Stimulated activated CD4-positive, alpha-beta T cell treated with anti-CD3 and anti-CD28 coated beads, Interleukin-1b, Interleukin-23, amount 100 ng/mL, for 4 hours (primary cell): ENCODE measurements at places on chromosomes 11 and 22.

DNA sequence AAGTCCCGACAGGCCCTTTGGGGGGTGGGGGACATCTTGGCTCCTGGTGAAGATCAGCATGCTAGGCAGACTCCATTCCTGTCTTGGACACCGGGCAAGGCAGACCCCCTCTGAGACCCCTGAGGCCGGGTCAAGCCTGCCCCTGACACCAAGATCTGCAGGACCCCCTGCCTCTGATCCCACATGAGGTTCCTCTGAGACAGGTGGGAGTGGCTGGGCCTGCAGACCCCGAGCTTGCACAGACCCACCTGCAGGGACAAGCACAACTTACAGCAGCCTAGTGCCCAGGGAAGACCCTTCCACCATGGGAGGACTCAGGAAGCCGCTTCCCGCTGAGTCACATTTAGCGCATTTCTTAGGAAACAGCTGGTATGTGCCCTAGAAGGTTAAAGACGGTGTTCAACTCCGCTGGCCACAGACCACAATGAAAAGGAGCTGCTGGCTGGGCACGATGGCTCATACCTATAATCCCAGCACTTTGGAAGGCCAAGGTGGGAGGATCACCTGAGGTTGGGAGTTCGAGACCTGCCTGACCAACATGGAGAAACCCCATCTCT is 15.5 kb downstream of the ARVCF start:
- no peak for DNase-seq

DNA sequence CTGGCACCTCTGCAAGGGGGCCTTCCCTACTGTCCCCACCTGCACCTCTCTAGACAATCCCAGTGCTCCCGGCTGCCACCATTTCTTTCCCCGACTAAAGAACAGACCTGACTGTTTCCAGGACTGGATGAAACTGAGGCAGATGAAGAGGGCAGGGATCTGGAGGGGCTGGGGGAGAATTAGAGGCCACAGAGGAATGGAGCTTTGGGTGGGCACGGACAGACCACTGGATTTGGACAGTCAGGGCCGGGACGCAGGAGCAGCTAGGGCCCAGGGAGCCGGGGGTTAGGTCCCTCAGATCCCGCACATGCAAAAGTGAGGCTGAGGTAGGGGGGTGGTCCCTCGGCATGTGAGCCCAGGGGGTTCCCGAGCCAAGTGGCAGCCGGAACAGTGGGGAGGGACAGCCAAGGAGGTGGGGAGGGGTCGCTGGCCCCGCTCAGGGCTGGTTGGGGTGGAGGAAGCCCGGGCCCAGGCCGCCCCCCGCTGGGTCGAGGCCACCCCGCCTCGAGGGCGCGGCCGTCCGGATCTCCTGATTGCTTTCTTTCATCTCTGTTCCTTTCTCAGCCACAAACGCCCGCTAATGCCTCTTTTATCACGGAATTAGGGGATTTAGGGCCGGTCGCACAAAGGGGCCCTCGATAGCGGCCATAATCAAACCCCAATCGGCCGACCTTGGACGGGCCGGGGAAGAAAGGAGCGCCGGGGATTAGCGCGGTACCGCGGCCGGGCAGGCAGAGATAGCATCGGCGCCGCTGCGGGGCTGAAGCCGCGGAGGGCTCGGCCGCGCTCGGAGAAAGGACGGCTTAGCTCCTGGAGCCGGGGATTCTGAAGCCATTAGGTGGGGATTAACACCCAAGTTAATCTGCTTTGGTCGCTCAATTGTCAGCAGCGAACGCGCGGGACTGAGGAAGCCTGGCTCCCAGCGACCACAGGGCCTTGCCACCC is 9.3 kb downstream of the SLC25A1 start:
- DNase-seq, result no peak

DNA sequence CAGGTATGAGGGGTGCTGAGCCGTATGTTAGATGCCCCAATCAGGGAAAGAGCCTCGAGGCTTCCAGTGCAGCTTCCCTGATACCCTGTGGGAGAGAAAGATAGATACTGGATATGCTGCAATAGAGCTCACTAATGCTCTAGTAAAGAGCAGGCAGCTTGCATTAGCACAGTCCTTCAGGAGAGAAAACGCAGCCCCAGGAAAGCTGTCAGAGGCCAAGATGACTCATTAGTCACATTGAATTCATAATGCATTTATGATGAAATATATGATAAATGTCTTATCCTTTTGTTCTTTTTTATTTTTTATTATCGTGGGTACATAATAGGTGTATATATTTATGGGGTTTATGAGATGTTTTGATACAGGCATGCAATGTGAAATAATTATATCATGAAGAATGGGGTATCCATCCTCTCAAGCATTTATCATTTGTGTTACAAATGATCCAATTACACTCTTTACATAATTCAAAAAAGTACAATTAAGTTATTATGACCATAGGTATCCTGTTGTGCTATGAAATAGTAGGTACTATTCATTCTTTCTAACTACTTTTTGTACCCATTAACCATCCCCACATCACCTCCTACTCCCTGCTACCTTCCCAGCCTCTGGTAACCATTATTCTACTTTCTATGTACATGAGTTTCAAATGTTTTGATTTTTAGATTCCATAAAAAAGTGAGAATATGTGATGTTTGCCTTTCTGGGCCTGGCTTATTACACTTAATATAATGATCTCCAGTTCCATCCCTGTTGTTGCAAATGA is 94.5 kb upstream of the TOP3B start:
- DNase-seq, result no peak

DNA sequence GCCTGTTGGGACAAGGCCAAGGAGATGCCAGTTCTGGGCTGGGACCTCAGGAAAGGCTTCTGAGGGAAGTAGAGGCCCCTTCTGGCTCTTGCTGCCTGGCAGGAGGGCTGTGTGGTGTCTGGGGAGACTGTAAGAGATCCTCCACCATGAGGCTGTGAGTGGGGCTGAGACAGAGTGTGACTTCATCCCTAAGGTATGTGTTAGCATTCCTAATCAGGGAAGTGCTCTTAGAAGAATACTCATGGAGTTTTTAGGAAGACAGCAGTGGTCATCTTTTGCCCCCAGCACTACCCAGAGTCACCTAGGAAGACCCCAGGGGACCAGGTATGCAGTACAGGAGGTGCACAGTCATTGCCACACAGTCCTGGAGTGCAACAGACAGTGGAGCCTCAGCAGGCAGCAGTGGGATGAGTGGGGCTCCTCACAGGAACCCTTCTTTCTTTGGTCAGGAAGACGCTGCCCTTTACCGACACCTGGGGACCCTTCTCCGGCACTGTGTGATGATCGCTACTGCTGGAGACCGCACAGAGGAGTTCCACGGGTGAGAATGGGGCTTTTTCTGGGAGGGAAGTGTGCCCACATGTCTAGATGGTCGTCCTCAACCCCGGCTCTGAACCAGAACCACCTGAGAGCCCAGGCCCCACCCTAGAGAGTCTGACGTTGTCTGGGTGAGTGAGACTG is 2.8 kb downstream of the RIC8A start:
- no peak for DNase-seq

DNA sequence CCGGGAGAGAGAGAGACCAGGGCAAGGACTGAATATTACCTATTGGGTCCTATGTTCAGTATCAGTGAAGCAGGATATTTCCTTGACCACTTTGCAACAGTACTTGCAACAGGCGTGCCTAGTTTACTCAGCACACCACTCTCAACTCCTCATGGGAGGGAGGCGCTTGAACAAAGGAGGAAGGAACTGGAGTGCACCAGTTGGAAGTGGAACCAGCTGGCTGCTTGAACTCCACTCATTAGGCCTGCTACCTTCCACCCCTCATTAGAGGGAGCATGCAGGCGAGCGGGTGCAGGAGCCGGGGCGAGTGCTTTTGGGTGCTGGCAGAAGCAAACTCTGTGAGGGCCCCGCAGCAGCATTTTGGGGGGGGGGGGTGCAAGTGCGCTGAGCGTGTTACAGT is 1369.6 kb upstream of the RAG2 start:
- DNase-seq, result no peak

GRCh38 chr11:69442012-69442806 is 39.3 kb upstream of the LINC01488 start:
- no peak for DNase-seq

GRCh38 chr22:42808521-42808920 is 48.6 kb downstream of the ARFGAP3 start:
- no peak for DNase-seq

GRCh38 chr11:79415411-79415810 is 25.4 kb downstream of the TENM4 start:
- no peak for DNase-seq

- DNase-seq, result no peak
Measured at GRCh38 chr11:125777309-125777708, 1.3 kb downstream of the PATE2 start.

- no peak for DNase-seq
Measured at GRCh38 chr11:78688460-78688859, 113.8 kb upstream of the NARS2 start.

DNA sequence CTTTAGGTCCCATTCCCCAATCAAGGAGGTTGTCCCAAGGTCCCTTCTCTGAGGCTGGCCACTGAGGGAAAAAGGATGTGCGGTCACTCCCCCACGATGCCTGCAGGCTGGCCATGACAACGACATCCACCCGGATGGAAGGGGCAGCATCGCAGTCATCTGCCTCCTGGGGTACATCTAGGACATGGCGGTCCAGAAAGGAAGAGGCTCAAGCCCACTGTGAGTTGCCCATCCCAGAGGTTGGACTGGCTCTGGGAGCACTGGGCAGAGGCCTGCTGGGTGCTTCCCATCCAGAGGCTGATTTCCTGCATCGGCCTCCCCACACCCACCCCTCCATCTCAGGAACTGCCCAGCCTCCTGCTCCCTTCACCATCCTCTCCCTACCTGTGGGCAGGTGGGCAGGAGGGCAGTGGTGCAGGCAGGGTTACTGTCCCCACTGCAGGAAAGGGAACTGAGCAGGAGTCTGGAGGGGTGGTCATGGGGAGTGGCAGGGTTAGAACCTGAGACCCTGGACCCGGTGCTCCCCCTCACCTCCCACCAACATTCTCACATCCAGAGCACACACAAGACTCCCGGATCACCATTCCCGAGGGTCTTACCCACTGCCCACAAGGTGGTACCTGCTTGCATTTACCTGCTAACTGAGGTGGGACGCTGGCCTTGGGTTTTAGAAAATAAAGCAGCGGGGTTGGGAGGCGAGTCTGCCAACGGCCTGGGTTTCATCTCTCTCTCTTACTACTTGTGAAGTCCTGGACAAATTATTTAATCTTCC is 4.4 kb downstream of the RCE1 start:
- no peak for DNase-seq

- peak; percentile 73 for DNase-seq
Measured at GRCh38 chr11:64767344-64768299, 7.8 kb upstream of the PYGM start.

- DNase-seq, result no peak
Measured at GRCh38 chr11:47337229-47337924, 15.1 kb downstream of the MYBPC3 start.

DNA sequence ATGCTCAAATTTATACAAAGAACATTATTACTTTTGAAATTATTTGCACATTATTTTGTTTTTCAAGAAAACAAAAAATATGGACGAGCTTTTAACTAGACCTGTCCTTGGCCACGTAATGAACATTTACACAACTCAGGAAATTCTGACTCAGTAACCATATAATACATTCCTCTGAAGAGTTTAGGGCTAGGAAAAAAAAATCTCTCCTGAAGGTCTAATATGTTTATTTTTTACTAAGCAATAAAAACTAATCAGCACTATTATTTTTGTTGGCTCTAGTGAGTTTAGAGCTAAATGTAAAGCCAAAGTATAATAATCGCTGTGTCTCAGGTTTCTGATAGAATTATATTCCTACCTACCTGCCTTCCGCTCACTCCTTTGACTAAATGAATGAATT is 187.5 kb downstream of the SWAP70 start:
- DNase-seq, result no peak

- no peak for DNase-seq
Measured at GRCh38 chr11:65211293-65212105, 29.8 kb downstream of the CAPN1 start.

DNA sequence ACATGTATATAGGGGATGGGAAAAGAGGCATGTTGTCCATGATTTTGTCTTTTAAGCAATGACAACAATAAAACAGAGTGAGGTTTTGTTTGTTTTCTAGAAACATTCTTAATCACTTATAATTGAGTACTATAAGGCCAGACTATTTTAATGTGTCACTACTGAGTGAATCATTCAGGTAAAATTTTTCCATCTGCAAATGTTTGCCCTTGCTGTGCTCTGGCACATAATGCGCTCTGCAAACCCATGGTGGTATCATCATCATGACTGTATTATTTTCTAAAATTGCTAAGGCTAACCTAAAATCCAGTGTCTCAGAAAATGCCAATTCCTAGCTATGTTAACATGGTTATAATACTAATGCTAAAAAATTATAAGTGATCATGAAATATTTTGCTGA is 261.2 kb downstream of the CADM1 start:
- no peak for DNase-seq

GRCh38 chr11:2898366-2899079 is 12.9 kb upstream of the CDKN1C start:
- DNase-seq, result no peak

DNA sequence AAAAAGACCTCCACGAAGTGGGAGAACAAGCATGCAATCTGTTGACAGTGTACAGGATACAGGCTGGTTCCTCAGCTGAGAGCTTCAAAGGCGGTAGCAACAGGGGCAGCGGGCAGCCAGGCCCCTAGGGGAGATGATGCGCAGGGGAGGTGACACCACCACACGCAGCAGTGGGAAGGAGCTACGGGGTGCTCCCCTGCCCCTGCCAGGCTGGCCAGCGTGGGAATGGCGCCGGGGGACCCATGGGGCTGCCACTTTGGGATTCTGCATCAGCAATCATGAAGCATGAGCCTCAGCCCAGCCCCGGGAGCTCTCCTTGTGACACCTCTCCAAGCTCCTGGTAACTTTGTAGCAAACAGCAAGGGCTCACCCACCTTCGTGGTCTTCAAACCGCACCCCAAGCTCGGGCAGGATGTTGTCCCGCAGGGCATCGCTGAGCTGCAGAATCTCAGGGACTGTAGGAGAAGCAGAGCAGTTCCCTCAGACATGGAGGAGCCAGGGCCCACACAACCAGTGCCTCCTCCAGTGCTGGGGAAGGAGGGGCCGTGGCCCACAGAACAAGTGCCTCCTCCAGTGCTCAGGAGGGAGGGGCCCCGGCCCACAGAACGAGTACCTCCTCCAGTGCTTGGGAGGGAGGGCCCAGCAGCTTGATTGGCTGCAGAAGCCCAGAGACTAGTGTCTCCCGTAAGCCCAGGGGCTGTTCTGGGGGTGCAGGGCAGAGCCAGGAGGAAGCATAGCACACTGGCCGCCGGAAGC is 14.6 kb upstream of the NAP1L4 start:
- DNase-seq, result no peak

GRCh38 chr11:131457163-131457562 is 86.7 kb downstream of the NTM start:
- DNase-seq, result no peak

DNA sequence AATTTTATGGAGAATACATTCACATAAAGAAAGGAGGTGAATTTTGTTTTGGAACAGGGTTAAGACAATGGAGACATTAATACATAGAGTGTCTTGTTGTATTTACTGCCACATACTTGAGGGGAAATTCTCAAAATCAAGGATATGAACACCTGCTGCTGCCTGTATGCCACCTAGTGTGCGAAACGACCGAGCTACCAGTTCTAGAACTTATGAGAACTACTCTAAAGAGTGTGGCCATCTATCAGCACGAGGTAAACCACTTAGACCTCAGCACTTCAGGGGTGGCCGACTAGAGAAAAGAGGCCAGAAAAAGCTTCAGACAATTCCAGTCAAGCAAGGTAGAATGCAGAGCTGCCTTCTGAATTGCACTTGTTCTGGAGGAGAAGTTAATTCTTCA is 1.5 kb upstream of the AGBL2 start:
- no peak for DNase-seq
